ENCODE measurements at places on chromosomes 2 and 18.
A peak's percentile ranks its signal among the peaks of the same experiment; 100 is the strongest.

DNA sequence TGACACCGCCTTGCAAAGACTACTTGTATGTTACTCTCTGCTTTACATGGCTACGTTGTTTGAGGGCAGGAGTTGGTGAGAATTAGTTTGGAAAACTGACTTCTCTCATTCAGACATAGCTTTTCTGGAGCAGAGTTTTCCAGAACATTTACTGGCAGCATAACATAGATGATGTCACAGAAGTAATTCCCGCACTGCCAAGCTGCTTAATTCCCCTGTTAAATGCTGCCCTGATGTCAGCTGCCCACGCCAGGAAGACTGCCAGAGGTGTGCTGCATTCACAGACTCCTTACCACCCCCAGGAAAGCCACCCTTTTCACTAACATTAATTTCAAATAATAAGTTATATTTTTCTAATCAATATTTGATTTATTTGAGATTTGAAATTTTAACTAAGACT is 24.7 kb upstream of the PTPN2 start:
- no peak for DNase-seq

DNA sequence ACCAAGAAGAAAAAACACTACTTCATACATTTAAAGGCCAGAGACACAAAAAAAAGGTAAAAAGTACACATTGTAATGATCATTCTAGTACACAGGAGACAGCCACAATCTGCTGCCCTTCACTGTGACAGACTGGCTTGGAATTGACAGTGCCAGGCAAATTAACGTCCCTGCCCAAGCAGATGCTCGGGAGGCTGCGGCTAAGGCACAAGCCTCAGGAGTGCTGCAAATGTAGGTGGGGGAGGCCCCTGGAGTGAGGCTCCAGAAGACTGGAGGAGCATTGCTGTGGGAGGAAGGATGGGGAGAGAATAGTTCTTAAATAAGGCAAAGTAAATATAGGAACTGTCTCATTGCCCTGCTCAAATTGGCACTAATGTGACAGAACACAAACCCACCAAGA is 18.6 kb downstream of the ERCC3 start:
- no peak for DNase-seq

DNA sequence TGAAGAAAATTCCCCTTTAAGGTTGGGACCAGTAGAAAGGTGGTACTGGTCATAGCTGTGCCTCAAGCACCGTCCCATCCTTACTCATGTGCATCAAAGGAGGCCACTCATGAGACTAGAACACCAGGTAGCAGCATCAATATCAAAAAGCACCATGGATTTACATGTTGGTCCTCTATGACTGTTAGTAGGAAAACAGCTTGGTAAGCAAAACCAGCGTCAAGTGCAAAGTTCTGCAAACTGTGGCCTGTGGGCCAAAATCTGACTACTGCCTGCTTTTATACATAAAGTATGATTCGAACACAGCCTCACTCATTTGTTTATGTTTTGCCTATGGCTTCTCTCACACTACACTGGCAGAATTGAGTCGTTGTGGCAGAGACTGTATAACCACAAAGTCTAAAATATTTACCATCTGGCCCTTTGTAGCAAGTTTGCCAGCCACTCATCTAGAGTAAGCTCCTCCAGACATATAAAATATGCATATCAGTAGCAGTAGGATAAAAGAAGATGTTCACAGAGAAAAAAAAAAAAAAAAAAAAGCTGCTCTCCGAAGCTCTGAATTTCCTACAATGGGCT is 119.7 kb upstream of the CTNNA2 start:
- DNase-seq, result no peak

- no peak for DNase-seq
Observed at GRCh38 chr2:71800106-71800809, 346.9 kb downstream of the DYSF start.

GRCh38 chr2:106257135-106257534 is 63.0 kb upstream of the UXS1 start:
- DNase-seq, result no peak

- no peak for DNase-seq
Observed at GRCh38 chr2:203973676-203974075, 37.1 kb downstream of the ICOS start.

GRCh38 chr18:38552732-38553321 is 987.2 kb upstream of the CELF4 start:
- no peak for DNase-seq

DNA sequence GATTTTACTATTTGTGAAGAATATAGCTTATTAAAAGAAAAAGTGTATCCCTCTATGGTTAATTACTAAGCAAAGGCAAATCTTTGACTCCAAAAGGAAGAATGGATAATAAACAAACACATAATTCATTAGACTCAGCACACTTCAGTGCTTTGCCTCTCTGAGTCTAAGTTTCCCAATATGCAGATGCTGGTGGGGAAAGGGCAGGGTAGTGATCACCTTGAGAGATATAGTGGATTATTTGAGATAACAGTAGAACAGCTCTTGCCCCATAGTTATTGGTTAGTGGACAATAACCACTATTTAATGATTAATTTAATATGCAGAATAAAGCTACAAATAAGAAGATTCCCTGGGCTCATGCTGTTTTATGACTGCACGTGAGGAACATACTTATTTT is 98.2 kb upstream of the SLC8A1 start:
- DNase-seq, result no peak

- DNase-seq, result no peak
Observed at GRCh38 chr2:85792783-85793441, 39.1 kb downstream of the ATOH8 start.

- DNase-seq, result no peak
Observed at GRCh38 chr18:42275138-42275535, 320.1 kb downstream of the PIK3C3 start.

- DNase-seq, result no peak
Observed at GRCh38 chr2:60221098-60221497, 332.4 kb downstream of the BCL11A start.

- DNase-seq, result peak; percentile 43
Observed at GRCh38 chr2:127081826-127082633, 24.9 kb downstream of the BIN1 start.

- DNase-seq, result no peak
Observed at GRCh38 chr2:182890773-182891378, 24.4 kb upstream of the FRZB start.

DNA sequence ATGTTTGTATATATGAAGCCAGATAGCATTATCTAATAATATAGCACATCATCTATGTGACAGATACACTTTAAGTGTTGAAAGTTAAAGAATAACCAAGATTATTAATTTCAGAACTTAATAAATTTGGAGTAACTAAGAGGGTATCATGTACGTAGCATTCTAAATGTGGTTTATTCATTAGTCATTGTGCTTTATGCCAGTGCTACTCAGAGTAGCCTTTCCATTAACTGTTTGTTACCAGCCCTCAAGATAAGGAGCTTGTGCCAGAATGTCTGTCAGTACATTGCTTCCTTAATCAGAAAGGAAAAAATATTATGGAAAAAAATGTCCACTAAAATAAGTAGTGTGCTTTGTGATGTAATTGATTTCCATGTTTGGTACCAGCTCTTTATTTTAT is 94.9 kb upstream of the TWSG1 start:
- DNase-seq, result no peak

DNA sequence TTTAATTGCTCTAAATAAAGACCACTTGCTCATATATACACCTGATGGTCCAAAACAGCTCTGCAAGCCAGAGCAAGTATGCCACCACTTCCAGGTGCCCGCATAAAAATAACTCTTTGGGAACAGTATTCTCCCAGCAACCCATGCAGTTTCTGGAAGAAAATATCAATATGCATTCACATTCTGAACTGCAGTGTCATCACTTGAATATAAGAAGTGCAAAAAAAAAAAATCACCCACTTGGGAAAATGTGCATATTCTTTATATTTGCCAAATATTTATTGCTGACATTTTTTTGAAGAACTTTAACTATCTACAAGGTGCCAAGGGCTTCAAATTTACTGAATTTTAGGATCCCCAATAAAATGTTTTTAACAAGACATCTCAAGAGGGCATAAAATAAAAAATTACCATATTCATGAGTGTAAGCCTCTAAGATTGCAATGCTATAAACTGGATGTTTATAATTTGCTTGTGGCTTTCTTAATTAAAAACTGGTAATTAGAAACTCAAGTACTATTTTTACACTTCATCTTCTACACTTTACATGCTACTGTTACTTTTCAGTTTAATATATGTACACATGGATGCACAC is 360.6 kb upstream of the HNRNPA3 start:
- DNase-seq, result no peak

- DNase-seq, result no peak
Observed at GRCh38 chr2:58130238-58130637, 83.6 kb downstream of the VRK2 start.

DNA sequence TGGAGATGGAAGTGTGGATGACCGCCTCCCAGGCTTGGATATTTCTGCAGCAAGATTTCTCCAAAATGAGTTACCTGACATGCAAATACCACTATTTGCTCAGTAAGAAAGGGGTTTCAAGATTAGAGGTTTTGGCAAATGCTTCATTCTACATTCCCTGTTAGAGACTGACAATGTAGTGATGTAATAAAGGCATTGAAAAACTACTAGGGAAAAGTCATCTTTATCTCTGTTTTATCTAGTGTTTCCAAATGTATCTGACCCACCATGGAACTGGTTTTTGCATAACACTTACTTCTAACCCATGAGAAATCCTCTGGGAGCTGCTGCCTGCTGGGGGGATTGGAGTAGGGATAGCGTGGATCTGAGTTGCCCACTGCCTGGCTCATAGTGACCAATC is 33.0 kb upstream of the NTSR2 start:
- DNase-seq, result no peak

GRCh38 chr2:175640655-175641054 is 361.4 kb downstream of the LNPK start:
- DNase-seq, result no peak

DNA sequence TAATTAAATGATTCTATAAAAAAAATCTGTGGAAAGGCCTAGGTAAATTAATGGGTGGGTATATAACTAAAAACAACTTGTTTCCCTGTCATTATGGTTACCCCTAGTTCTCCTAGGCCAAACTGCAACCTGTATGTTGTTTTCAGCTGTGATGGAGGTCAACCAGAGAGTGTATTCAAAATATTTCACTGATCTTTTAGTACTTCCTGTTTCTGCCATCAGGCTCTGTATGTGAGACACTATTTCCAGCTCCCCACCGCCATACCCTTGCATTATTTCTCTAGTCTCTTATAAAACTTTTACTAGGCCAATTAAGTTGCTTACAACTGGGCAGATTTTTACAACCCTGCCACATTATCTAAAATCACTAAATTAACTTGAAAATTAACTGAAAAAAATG is 21.0 kb upstream of the CDKL4 start:
- no peak for DNase-seq

DNA sequence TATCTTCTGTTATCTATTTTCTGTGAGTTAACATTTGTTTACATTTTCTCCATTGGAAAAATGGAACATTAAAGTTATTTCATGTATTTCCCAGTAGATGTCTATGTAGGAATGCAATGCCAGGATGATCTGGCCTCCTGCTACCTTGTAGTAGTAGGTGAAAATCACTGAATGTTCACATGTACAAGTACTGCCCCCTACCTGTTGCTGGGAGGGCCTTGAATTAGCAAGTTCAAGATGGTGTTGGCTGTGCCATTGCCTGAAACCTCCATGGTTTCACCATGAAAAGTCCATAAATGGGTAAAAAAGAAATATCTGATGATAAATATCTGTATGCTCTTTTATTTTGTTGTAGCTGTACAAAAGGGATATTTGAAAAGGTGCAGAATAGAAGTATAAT is 30.7 kb downstream of the XRCC5 start:
- no peak for DNase-seq

- DNase-seq, result no peak
Observed at GRCh38 chr18:75871596-75871995, 444.1 kb upstream of the SMIM21 start.

- no peak for DNase-seq
Observed at GRCh38 chr2:242041816-242042215, 172.3 kb downstream of the RTP5 start.

DNA sequence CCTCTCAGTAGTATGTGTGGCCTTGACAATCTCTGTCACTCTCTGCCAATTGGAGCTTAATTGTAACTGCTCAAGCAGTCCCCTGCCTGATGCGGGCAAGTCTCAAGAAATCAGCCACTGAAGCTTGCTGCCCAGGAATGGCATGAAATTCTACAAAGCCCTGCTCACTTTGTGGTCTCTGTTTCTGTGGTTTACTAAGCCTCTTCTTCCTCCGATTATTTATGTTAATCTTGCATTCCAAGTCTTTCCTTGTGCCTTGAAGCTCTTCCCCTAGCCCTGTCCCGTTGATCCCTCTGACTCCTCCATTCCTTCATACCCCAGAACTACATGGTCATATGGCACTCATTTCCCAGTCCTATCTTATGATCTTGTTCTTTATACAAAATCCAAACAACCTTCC is 489.3 kb upstream of the CHST9 start:
- DNase-seq, result no peak

- DNase-seq, result peak; percentile 73
Observed at GRCh38 chr2:16608661-16609643, 56.7 kb downstream of the CYRIA start.

- no peak for DNase-seq
Observed at GRCh38 chr2:143819190-143819735, 690.0 kb downstream of the ARHGAP15 start.

DNA sequence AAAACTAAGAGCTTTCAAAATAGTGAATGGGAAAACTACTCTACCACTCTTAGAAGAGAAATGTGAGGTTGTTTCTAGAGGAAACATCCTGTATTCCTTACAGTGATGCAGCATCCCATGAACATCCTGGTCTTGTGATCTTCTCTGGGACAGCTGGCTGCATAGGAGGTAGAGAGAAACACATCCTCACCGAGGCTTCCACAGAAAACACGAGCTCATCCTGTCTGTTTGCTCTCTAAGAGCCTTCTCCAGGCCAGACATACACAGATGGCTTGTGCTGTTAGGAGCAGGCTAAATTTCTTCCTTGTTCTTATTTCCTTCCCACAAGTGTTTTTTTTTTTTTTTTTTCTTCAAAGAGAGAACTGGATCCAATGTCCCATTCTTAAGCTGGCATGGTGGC is 14.7 kb upstream of the FZD7 start:
- DNase-seq, result no peak

DNA sequence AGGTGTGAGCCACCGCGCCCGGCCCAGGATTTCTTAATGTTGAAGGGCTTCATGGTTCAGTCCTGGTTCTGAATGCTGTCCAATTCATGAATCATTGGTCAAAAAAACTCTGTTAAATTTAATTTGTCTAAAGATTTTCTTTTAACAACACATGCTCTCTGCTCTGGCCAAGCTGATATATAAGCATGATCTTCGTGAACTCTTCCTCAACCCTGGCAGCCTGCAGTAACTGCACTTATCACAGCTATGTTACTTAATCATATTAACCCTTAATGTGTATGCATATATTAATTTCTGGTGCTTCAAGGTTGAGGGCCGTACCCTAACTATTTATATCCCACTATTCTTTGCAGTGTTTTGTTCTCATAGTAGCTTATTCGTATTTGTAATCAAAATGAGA is 29.4 kb upstream of the FRZB start:
- DNase-seq, result no peak

- no peak for DNase-seq
Observed at GRCh38 chr2:177072090-177072489, 140.5 kb upstream of the HNRNPA3 start.
